Activated T-helper 17 cell treated with anti-CD3 and anti-CD28 coated beads, Interleukin-2, amount 50 U/mL, for 72 hours (primary cell): ENCODE measurements at places on chromosomes 3 and 15. TPM values are rescaled to one million over a fixed set of nuclear protein-coding genes. Genes with fewer than 3 reads are reported as not detected.
A peak's percentile ranks its signal among the peaks of the same experiment; 100 is the strongest.

DNA sequence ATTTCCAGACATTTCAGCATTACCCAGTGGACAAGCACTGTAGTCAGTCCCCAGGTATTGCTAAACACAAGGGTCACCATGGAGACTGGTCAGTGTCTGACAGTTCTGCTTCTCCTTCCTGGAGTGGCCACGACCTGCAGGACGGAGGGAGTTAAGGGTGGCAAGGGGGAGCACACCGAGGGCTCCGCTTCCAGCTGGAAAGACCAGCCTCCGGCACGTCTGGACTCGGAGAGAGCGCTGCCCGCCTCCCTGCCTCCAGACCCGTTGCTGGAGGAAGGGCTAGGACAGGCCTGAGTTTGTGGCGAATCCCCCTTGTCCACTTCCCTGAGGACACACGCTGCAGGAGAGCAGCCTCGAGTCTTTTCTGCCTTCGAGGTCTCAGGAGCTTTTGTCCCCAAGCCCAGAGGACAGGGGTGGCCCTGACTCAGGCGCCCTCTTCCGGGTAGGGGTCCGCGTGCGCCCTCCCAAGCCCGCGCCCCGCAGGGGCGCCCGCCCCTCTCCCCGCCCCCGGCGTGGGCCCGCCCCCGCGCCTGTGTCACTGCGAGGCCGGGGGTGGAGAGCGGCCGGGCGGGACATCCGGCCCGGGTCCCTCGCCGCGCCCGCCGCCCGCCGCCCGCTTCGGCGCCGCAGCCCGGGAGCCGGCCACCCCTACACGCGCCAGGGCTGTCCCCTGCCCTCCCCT is at the start of gene CHST14:
TSS of gene CHST14 (plus strand) at position 562 of the 682 bp plus-strand sequence. CDS start 230 bp downstream, outside the sequence.
- H3K27ac ChIP-seq, result peak within 1 kb of the TSS; percentile 84
- peaks cover 10% of the 10 kb centered on the region for H3K36me3 ChIP-seq
- peak within 1 kb of the TSS; percentile 88 for H3K4me3 ChIP-seq
- H3K4me1 ChIP-seq, result peaks cover 13% of the 10 kb centered on the region
- H3K27me3 ChIP-seq, result no peaks in the 10 kb centered on the region

DNA sequence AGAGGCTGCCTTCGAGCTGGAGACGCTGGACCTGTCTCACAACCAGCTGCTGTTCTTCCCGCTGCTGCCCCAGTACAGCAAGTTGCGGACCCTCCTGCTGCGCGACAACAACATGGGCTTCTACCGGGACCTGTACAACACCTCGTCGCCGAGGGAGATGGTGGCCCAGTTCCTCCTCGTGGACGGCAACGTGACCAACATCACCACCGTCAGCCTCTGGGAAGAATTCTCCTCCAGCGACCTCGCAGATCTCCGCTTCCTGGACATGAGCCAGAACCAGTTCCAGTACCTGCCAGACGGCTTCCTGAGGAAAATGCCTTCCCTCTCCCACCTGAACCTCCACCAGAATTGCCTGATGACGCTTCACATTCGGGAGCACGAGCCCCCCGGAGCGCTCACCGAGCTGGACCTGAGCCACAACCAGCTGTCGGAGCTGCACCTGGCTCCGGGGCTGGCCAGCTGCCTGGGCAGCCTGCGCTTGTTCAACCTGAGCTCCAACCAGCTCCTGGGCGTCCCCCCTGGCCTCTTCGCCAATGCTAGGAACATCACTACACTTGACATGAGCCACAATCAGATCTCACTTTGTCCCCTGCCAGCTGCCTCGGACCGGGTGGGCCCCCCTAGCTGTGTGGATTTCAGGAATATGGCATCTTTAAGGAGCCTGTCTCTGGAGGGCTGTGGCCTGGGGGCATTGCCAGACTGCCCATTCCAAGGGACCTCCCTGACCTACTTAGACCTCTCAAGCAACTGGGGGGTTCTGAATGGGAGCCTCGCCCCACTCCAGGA is 21.1 kb downstream of the NRROS start:
- peaks cover 66% of the 10 kb centered on the region for H3K36me3 ChIP-seq
- H3K27me3 ChIP-seq, result no peaks in the 10 kb centered on the region
- no peak for ATAC-seq
- no peaks in the 10 kb centered on the region for H3K4me1 ChIP-seq
- no peak overlapping the region for H3K27ac ChIP-seq

DNA sequence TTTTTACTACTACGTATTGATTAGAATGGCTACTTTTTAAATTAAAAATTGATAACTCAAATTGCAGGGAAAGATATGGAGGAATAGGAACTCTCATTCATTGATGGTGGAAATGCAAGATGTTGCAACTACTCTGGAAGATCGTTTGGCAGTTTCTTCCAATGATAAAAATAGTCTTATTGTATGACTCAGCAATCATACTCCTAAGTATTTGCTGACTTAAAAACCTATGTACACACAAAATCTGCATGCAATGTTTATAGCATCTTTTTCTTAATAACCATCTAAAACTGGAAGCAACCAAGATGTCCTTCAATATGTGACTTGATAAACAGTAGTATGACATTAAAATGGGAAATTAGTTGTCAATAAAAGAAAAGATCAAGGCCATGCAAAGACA is 87.4 kb upstream of the LRRC3B start:
- no peak for ATAC-seq
- peaks cover 3% of the 10 kb centered on the region for H3K27me3 ChIP-seq
- no peaks in the 10 kb centered on the region for H3K4me1 ChIP-seq

DNA sequence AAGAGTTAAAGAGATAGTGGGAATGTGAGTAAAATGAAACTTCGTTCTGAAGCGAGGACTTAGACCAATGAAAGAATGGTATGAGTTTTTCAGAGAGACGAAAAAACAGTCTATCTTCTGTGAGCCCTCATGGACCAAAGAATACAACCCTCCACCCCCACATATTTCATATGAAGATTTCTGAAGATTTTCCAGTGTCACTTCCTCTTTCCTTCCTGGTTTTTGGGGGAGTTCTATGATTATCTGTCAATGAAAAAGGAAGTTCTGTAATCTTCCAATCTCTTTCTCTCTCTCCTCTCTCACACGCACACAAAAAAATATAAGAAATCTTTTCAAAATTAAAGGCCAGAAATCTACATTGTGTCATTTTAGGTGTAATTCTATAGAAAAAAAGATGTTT is 27.7 kb downstream of the CMSS1 start:
- no peaks in the 10 kb centered on the region for H3K27me3 ChIP-seq
- H3K27ac ChIP-seq, result no peak overlapping the region
- no peaks in the 10 kb centered on the region for H3K36me3 ChIP-seq
- H3K4me1 ChIP-seq, result peaks cover 5% of the 10 kb centered on the region
- H3K4me3 ChIP-seq, result no peak overlapping the region

- peaks cover 21% of the 10 kb centered on the region for H3K4me1 ChIP-seq
- H3K36me3 ChIP-seq, result no peaks in the 10 kb centered on the region
- H3K27me3 ChIP-seq, result no peaks in the 10 kb centered on the region
- no peak overlapping the region for H3K4me3 ChIP-seq
- no peak overlapping the region for H3K27ac ChIP-seq
- no peak for ATAC-seq
Measured at GRCh38 chr3:190588570-190588969, 74.7 kb downstream of the IL1RAP start.

GAP43 gene
- total RNA-seq, result not detected

SLC12A1 gene
- not detected for total RNA-seq

MFAP1 gene
- total RNA-seq, result 46.5 TPM

RBMS3 gene
- 5.8 TPM for total RNA-seq
